ENCODE measurements at places on chromosomes 2 and 18. TPM values are rescaled to one million over a fixed set of nuclear protein-coding genes. Genes with fewer than 3 reads are reported as not detected.

Gene SNTG2
- total RNA-seq: 3.9 TPM

Gene UGT1A7
- total RNA-seq: 8.0 TPM

Gene LYG1
- total RNA-seq: 1.4 TPM

Gene FSHR
- not detected for total RNA-seq

Gene CCL20
- total RNA-seq: not detected

Gene KLHL30
- 0.13 TPM for total RNA-seq

GRCh38 chr2:111954602-111955332 lies 56.4 kb downstream of the MERTK start:
- H3K27me3 ChIP-seq: no peaks in the 10 kb centered on the region
- DNase-seq: no peak
- peaks cover 31% of the 10 kb centered on the region for H3K4me1 ChIP-seq
- H3K4me3 ChIP-seq: no peak overlapping the region

- no peak overlapping the region for H3K27ac ChIP-seq
- DNase-seq: no peak
- H3K36me3 ChIP-seq: peaks cover 13% of the 10 kb centered on the region
- H3K27me3 ChIP-seq: no peaks in the 10 kb centered on the region
Measured at GRCh38 chr2:216485745-216486144, 12.9 kb upstream of the RPL37A start.

DNA sequence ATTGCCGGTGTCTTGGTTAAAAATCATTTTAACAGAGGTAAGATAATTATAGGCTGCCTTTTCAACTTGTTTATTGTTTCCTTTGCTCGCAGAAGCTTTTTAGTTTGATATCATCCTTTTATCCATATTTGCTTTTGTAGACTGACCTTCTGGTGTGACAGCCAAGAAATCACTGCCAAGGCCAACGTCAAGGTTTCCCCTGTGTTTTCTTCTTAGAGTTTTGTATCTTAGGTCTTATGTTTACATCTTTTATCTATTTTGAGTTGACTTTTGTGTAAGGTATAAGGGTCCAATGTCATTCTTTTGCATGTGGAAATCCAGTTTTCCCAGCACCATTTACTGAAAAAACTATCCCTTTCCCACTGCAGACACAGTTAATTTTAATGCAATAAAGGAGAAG lies 129.0 kb upstream of the ZFP36L2 start:
- no peak for DNase-seq
- peaks cover 4% of the 10 kb centered on the region for H3K4me1 ChIP-seq
- no peaks in the 10 kb centered on the region for H3K27me3 ChIP-seq
- H3K4me3 ChIP-seq: no peak overlapping the region

DNA sequence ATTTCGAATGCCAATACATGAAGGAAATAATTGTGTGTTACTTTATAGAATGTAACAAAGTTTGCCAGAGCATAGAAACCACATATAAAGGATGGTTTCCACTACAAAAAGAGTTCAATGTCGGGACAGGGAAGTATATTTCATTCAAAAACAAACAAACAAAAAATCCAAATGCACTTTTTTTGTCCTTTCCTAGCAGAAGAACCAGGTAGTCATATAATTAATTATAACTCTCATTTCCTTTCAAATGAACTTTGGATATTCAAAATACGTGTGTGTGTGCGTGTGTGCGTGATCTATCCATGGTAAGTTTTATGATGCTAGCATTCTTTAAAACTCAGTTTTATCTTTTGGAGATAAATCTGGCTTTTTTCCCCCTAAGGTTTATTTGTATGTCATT lies 8.3 kb downstream of the FN1 start:
- H3K36me3 ChIP-seq: no peaks in the 10 kb centered on the region
- H3K4me3 ChIP-seq: no peak overlapping the region
- no peaks in the 10 kb centered on the region for H3K27me3 ChIP-seq
- H3K4me1 ChIP-seq: peaks cover 2% of the 10 kb centered on the region
- DNase-seq: no peak

DNA sequence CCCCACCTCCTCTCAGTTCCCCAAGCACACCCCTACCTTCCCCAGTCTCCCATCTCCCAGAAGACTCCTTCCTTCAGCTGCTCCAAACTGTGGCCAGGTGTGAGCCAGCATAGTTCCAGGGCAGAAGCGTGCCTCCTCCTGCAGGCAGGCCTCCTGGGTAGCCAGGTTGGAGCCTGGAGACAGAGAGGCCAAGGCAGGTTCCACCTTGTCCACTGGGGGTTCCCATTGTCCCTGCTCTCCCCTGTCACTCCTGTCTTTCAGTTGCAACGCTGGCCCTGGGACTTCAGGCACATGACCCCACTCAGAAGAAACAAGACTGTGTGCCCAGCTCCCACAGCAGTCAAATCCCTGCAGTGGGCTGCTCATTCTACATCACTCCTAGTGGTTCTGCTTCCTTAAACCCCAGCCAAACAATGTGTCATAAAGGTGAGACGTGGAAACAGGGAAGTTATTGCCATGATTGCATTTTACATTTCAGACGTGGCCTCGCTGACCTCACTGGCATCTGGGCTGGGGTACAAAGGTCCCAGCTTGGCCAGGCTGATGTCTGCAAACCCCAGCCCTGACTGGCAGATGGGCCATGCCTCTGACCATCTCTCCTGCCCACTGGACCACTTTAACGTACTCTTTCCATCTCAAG lies 96.5 kb upstream of the BOD1L2 start:
- H3K4me1 ChIP-seq: no peaks in the 10 kb centered on the region
- H3K4me3 ChIP-seq: no peak overlapping the region
- H3K27me3 ChIP-seq: no peaks in the 10 kb centered on the region
- no peaks in the 10 kb centered on the region for H3K36me3 ChIP-seq
- no peak overlapping the region for H3K27ac ChIP-seq

GRCh38 chr18:9613550-9614400 lies 584 bp downstream of the PPP4R1 start:
- H3K4me3 ChIP-seq: peak overlapping the region; percentile 93
- H3K36me3 ChIP-seq: peaks cover 8% of the 10 kb centered on the region
- peaks cover 53% of the 10 kb centered on the region for H3K4me1 ChIP-seq
- H3K27me3 ChIP-seq: no peaks in the 10 kb centered on the region
- peak overlapping the region; percentile 99 for H3K27ac ChIP-seq
- peak; percentile 85 for DNase-seq

GRCh38 chr2:88950010-88950409 lies 258.5 kb downstream of the RPIA start:
- H3K4me1 ChIP-seq: no peaks in the 10 kb centered on the region
- H3K36me3 ChIP-seq: no peaks in the 10 kb centered on the region
- DNase-seq: no peak
- peaks cover 4% of the 10 kb centered on the region for H3K27me3 ChIP-seq
- H3K4me3 ChIP-seq: no peak overlapping the region

- peaks cover 3% of the 10 kb centered on the region for H3K27me3 ChIP-seq
- no peak for DNase-seq
- H3K27ac ChIP-seq: no peak overlapping the region
- peaks cover 10% of the 10 kb centered on the region for H3K4me1 ChIP-seq
Measured at GRCh38 chr2:217289177-217289906, 429.5 kb upstream of the TNP1 start.

GRCh38 chr2:139354518-139354917 lies 574.3 kb upstream of the NXPH2 start:
- H3K27ac ChIP-seq: no peak overlapping the region
- no peak overlapping the region for H3K4me3 ChIP-seq
- no peaks in the 10 kb centered on the region for H3K27me3 ChIP-seq
- H3K36me3 ChIP-seq: no peaks in the 10 kb centered on the region
- no peak for DNase-seq

GRCh38 chr2:105734762-105735538 lies 9.8 kb upstream of the NCK2 start:
- no peak overlapping the region for H3K27ac ChIP-seq
- H3K27me3 ChIP-seq: peaks cover 7% of the 10 kb centered on the region
- no peaks in the 10 kb centered on the region for H3K36me3 ChIP-seq
- peaks cover 3% of the 10 kb centered on the region for H3K4me1 ChIP-seq
- peak; percentile 28 for DNase-seq

- H3K4me3 ChIP-seq: no peak overlapping the region
- no peak overlapping the region for H3K27ac ChIP-seq
- no peaks in the 10 kb centered on the region for H3K27me3 ChIP-seq
- no peaks in the 10 kb centered on the region for H3K4me1 ChIP-seq
- H3K36me3 ChIP-seq: no peaks in the 10 kb centered on the region
Measured at GRCh38 chr2:75268112-75268511, 68.8 kb upstream of the TACR1 start.

DNA sequence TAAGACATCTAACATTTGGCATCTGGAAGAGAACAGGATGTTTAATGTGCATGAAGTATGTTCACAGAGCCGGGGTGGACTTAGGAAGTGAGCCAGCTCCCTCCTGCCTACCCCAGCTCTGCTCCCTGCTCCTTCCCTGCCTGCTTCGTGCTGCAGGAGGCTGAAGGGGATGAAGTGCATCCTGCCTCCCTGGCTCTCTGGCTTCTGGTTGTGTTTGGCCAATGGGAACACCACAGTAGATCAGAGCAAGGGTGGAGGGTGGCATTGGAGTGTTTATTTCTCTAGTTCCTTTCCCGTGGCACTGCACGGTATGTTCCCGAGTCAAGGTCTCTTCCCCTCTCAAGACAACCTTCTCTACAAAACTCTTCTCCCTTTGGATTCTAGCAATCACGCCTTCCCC lies 379.9 kb downstream of the CLIP4 start:
- DNase-seq: no peak
- no peaks in the 10 kb centered on the region for H3K27me3 ChIP-seq
- H3K4me3 ChIP-seq: no peak overlapping the region

DNA sequence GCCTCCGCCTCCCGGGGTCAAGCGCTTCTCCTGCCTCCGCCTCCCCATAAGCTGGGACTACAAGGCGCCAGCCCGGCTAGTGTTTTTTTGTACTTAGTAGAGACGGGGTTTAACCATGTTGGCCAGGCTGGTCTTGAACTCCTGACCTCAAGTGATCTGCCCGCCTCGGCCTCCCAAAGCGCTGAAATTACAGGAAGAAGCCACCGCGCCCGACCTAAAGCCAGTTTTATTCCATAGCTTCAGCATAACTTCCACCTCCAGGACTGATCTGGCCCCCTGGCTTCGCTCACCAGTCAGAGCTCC lies 783 bp upstream of the TXNL4A start:
- no peaks in the 10 kb centered on the region for H3K27me3 ChIP-seq
- H3K4me1 ChIP-seq: peaks cover 25% of the 10 kb centered on the region
- DNase-seq: no peak
- no peaks in the 10 kb centered on the region for H3K36me3 ChIP-seq
- H3K27ac ChIP-seq: peak overlapping the region; percentile 94
- peak overlapping the region; percentile 98 for H3K4me3 ChIP-seq

- no peaks in the 10 kb centered on the region for H3K36me3 ChIP-seq
- no peak for DNase-seq
- no peaks in the 10 kb centered on the region for H3K4me1 ChIP-seq
- no peak overlapping the region for H3K4me3 ChIP-seq
- no peaks in the 10 kb centered on the region for H3K27me3 ChIP-seq
Measured at GRCh38 chr2:149353421-149353820, 23.0 kb downstream of the LYPD6 start.

- no peaks in the 10 kb centered on the region for H3K36me3 ChIP-seq
- peaks cover 10% of the 10 kb centered on the region for H3K4me1 ChIP-seq
- H3K27me3 ChIP-seq: no peaks in the 10 kb centered on the region
- no peak overlapping the region for H3K4me3 ChIP-seq
- no peak for DNase-seq
- no peak overlapping the region for H3K27ac ChIP-seq
Measured at GRCh38 chr2:150100336-150100735, 387.1 kb downstream of the RND3 start.

GRCh38 chr2:195390686-195391321 lies 266.2 kb upstream of the SLC39A10 start:
- no peak overlapping the region for H3K27ac ChIP-seq
- no peaks in the 10 kb centered on the region for H3K27me3 ChIP-seq
- no peaks in the 10 kb centered on the region for H3K4me1 ChIP-seq
- no peak for DNase-seq
- H3K4me3 ChIP-seq: no peak overlapping the region

DNA sequence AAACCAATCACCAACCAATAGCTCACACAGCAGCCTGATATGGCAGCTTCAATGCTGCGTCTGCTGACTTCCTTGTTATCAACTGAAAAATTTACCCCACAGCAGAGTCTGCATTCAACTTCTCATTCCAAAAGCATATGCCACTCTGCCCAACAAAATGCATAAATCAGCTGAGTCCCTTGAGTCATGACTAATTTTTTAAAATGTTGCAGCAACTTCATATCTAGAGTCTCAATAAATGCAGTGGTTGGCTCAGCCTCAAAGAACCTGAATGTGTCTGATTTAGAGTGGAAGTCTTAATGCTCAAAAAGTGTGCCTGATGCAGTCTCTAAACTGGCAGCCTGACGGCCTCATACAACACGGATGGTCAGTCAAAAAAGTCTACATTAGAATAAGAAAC lies 46.5 kb downstream of the FARSB start:
- no peaks in the 10 kb centered on the region for H3K27me3 ChIP-seq
- H3K27ac ChIP-seq: no peak overlapping the region
- peaks cover 40% of the 10 kb centered on the region for H3K36me3 ChIP-seq

DNA sequence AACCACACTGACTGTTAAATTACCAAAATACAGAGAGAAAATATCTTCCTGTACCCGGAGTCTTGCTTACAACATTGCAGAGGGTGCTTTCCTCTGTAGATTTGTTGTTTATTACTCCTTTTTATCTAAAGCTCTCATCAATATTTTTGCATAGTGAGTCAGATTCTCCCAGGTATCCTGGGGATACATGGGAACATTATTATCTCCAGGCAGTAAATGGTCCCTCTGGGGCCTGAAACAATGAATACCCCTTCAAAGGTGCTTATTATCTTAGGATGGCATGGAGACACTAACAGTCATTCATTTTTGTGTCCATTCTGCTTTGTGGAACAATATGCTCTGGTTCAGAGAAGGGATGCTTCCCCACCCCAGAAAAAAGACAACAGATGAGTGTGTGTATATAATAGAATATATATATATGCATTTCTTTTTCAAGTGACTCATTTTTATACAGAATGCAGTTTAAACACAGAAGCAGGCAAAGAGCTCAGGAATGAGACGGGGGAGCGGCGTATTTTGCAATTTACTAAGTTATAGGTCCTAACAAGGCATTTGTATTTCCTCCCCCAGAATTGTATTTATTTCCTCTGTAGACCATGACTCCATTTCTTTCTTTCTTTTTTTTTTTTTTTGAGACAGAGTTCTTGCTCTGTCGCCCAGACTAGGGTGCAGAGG lies 424.8 kb upstream of the ZEB2 start:
- H3K27me3 ChIP-seq: no peaks in the 10 kb centered on the region
- H3K4me1 ChIP-seq: peaks cover 6% of the 10 kb centered on the region
- H3K36me3 ChIP-seq: no peaks in the 10 kb centered on the region
- no peak overlapping the region for H3K27ac ChIP-seq
- DNase-seq: no peak
- no peak overlapping the region for H3K4me3 ChIP-seq

DNA sequence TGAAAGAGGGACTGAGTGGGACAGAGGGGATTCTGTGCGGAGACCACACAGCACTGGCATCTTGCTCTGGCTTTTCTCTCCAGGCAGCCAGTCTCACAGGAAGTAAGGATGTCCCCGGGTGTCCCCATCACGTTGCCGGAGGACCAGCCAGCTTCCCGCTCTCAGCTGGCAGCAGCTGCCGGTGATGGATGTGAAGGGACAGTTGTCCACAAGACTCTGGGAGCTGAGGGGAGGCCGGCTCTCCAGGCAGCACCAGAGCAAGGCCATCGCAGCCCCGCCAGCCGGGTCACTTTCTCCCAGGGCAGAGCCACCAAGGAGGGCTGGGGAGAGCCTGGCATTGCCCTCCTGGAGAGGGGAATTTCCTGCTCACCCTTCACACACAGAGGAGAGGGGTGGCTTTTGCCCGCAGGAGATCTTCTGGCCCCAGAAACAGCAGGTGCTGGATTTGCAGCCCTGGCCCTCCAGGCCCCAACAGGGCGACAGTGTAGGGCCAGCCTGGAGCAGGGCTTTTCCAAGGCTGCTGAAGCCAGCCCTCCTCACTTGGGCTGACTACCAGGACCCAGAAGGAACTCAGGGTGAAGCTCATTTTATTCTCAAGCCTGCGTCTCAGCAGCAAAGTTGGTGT lies 24.0 kb upstream of the B3GNT7 start:
- H3K36me3 ChIP-seq: no peaks in the 10 kb centered on the region
- no peak overlapping the region for H3K27ac ChIP-seq
- no peak for DNase-seq
- no peaks in the 10 kb centered on the region for H3K4me1 ChIP-seq
- H3K27me3 ChIP-seq: no peaks in the 10 kb centered on the region
- H3K4me3 ChIP-seq: no peak overlapping the region

Data from suprapubic skin (tissue), 4 donors.